ENCODE measurements at places on chromosomes 13 and 19. TPM values are rescaled to one million over a fixed set of nuclear protein-coding genes. Genes with fewer than 3 reads are reported as not detected.
A peak's percentile ranks its signal among the peaks of the same experiment; 100 is the strongest.

DNA sequence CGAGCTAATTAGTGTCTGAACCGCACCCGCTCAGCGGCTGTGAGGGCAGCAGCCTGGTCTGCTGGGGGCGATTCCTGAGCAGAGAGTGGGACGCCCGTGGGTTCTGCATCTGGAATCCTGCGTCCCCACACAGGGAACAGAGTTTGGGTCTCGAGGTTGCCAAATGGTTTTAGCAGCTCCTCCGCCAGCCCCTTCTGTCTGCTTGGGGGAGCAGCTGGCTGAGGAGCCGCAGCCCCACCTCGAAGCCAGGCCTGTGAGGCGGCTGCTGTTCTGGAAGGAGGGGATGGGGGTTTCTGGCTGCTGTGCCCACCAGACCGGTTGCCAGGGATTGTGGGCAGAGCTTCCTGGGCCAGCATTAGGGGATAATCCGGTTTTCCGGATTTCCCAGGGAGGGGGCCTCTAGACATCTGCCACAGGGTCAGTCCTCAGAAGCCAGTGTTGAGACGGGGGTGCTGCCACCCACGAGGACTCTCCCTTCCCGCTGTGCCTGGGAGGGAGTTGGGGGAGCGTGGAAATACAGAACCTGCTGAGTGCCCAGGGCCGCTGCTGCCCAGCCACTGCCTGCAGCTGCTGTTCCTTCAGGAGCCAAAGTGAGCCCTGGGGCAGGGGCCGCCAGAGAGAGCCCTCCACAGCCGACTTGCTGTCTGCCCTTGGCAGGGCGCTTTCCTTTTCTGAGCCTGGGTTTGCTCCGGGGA is 2.0 kb downstream of the CDC34 start:
- peak overlapping the region; percentile 79 for H3K27ac ChIP-seq
- no peak for DNase-seq
- H3K36me3 ChIP-seq = peaks cover 27% of the 10 kb centered on the region

Gene CYP4F8
- not detected for total RNA-seq

GRCh38 chr13:77751513-77752456 is 54.3 kb downstream of the SLAIN1 start:
- peaks cover 27% of the 10 kb centered on the region for H3K36me3 ChIP-seq
- H3K27me3 ChIP-seq = no peaks in the 10 kb centered on the region
- no peaks in the 10 kb centered on the region for H3K4me1 ChIP-seq
- peak; percentile 68 for DNase-seq
- peak overlapping the region; percentile 58 for H3K27ac ChIP-seq
- H3K4me3 ChIP-seq = no peak overlapping the region

DNA sequence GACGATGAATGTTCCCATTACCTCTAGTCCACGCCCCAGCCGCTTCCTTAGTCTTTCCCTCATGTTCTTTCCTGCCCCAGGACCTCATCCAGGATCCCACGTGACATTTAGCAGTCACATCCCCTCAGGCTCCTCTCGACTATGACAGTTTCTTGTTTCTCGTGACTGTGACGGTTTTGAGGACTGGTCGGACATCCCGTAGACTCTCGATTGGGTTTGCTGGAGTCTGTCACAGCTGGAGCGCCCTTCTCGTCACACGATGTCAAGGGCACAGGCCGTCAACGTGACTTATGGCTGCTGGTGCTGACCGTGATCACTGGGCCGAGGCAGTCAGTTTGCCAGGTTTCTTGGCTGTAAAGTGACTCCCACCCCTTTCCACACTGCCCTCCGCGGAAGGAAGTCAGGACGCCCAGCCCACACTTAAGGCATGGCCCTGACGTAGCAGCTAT is 22.8 kb downstream of the ELAVL1 start:
- peaks cover 93% of the 10 kb centered on the region for H3K36me3 ChIP-seq
- H3K27me3 ChIP-seq = no peaks in the 10 kb centered on the region
- no peak overlapping the region for H3K4me3 ChIP-seq
- no peak for DNase-seq
- H3K4me1 ChIP-seq = no peaks in the 10 kb centered on the region

DNA sequence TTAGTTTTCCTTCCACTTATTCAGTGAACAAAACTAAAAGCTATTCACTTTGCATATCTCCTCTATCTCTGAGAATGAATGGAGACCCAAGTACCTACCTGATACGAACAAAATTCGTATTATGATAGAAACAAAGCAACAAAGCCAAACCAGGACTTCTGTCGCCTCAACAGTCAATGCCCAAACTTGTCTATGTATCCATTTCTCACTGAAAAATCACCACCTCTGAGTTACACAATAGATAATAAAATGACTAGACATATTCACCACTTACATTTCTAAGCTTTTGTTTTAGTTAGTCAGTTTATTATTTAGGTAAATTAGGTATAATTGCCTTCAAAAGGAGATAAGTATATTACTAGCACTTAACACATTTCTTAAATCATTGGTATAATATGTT is 67.7 kb downstream of the CAB39L start:
- no peaks in the 10 kb centered on the region for H3K36me3 ChIP-seq
- H3K4me3 ChIP-seq = no peak overlapping the region
- no peaks in the 10 kb centered on the region for H3K27me3 ChIP-seq
- no peak for DNase-seq
- no peaks in the 10 kb centered on the region for H3K4me1 ChIP-seq

DNA sequence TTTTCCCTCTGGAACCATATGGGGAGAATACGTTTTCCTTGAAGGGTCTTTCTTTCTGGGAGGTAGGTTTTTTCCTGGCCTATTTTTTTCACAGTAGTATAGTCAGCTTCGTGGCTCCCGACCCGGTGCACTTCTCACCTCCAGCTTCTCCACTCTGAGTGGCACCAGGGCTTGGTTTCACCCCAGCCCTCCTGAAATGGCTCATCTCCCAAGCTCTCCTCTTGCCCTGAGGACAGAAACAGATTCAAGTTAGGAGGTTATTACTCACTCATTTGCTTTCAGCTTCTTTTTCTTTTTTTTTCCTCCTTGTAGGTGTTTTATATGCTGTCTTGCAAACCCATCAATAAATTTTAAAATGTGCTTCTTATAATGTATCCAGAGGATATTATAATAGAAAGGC is 199.3 kb downstream of the RFC3 start:
- no peak overlapping the region for H3K4me3 ChIP-seq
- H3K36me3 ChIP-seq = no peaks in the 10 kb centered on the region
- no peak for DNase-seq
- no peak overlapping the region for H3K27ac ChIP-seq
- H3K27me3 ChIP-seq = no peaks in the 10 kb centered on the region

Gene KLK11
- total RNA-seq = 1.4 TPM

Gene DCT
- not detected for total RNA-seq

Gene ZNF506
- total RNA-seq = 13.1 TPM

DNA sequence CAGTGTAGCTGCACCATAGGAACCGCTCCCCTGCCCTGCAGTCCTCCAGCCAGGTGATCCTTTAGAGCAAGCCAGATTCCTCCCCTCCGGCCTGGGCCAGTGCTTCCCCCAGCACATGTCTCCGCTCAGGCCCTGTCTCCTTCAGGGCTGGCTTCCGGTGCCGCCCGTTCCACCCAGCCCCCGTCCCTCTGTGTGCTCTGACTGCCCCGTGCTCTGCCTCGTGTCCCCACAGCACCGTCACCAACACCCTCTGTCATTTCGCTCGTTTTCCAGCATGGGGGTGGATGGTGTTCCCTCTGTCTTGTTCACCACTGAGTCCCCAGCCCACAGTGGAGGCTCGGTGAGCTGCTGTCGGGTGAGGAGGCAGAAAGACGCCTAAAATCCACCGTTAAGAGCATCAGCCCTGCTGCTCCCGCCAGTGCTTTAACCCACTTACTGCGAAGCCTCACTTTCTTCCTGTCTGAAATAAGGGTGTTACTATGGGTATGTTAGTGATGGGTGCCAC is 54.5 kb downstream of the TSSK6 start:
- peaks cover 37% of the 10 kb centered on the region for H3K4me1 ChIP-seq
- DNase-seq = peak; percentile 71
- peaks cover 24% of the 10 kb centered on the region for H3K36me3 ChIP-seq
- H3K27me3 ChIP-seq = no peaks in the 10 kb centered on the region

GRCh38 chr19:45348367-45349125 is 8.0 kb downstream of the KLC3 start:
- no peaks in the 10 kb centered on the region for H3K4me1 ChIP-seq
- no peak for DNase-seq
- H3K4me3 ChIP-seq = no peak overlapping the region

- no peak for DNase-seq
- no peak overlapping the region for H3K27ac ChIP-seq
- H3K4me1 ChIP-seq = peaks cover 2% of the 10 kb centered on the region
- H3K4me3 ChIP-seq = peak overlapping the region; percentile 97
- peaks cover 13% of the 10 kb centered on the region for H3K36me3 ChIP-seq
These were observed 827 bp upstream of the FKRP start for GRCh38 chr19:46745030-46745429.

Gene CALR3
- total RNA-seq = 0.35 TPM

DNA sequence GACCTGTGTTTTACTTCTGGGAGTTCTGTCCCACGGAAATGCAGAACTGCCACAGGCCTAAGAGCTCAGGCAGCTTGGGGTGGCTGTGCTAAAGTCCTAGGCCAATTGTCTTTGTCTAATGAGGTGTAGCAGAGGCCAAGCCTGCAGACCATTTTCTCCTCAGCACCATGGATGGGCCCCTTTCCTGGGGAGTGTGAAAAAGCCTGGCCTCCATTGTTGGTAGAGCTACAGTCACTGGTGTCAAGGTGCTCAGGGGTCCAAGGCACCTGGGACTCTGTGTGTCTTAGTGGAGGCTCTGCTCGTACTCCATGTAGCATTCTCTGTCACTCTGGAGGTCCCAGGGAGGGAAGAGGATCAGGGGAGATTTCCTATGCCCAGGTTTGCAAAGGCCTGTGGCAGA is 329.6 kb downstream of the SLITRK5 start:
- no peak overlapping the region for H3K4me3 ChIP-seq
- H3K27ac ChIP-seq = no peak overlapping the region
- peak; percentile 37 for DNase-seq
- no peaks in the 10 kb centered on the region for H3K27me3 ChIP-seq
- H3K4me1 ChIP-seq = no peaks in the 10 kb centered on the region
- no peaks in the 10 kb centered on the region for H3K36me3 ChIP-seq

GRCh38 chr19:30119180-30119908 is 177.3 kb downstream of the URI1 start:
- no peaks in the 10 kb centered on the region for H3K36me3 ChIP-seq
- DNase-seq = no peak
- H3K27me3 ChIP-seq = no peaks in the 10 kb centered on the region

DNA sequence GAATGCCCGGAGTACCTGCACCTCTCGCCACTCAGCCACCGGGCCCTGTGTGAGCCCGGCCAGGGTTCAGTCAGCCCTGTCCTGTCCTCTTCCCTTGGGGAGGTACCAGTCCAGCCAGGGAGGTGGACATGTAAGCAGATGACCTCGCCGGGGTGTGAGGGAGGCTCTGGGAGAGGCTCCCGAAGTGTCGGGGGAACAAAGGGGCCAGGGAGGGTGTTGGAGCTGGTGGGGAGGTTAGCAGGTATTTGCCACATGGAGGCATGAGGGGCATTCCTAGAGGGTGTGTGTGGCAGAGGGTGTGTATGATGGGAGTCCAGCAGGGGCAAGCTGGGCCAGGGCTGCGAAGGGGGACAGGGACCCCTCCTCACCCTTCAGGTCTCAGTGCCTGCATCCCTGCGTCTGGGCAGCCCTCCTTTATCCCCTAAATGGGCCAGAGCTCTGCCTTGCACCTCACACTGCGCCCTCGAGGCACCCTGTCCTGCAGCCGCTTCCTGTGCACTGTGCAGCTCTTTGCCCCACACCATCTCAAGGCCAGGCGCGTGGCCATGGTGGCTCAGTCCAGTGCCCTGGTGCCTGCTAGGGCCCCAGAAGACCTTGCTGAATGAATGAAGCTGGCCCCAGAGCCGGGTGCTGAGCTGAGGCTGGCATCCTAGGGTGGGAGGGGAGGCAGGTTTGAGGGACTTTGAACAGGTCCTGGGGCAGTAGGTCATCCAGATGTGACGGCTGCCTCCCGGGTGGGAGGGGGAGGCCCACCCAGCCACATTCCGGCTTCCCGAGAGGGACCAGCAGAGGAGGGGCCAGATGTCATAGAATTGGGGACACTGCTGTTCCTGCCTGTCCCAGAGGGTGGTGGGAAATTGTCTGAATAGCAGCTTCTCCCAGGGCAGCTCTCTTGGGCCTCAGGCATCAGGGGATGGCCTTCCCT is 3.1 kb downstream of the DDA1 start:
- no peaks in the 10 kb centered on the region for H3K27me3 ChIP-seq
- H3K4me3 ChIP-seq = no peak overlapping the region
- DNase-seq = no peak
- H3K4me1 ChIP-seq = peaks cover 6% of the 10 kb centered on the region
- H3K36me3 ChIP-seq = peaks cover 36% of the 10 kb centered on the region

Gene OR7D2
- total RNA-seq = 0.61 TPM

DNA sequence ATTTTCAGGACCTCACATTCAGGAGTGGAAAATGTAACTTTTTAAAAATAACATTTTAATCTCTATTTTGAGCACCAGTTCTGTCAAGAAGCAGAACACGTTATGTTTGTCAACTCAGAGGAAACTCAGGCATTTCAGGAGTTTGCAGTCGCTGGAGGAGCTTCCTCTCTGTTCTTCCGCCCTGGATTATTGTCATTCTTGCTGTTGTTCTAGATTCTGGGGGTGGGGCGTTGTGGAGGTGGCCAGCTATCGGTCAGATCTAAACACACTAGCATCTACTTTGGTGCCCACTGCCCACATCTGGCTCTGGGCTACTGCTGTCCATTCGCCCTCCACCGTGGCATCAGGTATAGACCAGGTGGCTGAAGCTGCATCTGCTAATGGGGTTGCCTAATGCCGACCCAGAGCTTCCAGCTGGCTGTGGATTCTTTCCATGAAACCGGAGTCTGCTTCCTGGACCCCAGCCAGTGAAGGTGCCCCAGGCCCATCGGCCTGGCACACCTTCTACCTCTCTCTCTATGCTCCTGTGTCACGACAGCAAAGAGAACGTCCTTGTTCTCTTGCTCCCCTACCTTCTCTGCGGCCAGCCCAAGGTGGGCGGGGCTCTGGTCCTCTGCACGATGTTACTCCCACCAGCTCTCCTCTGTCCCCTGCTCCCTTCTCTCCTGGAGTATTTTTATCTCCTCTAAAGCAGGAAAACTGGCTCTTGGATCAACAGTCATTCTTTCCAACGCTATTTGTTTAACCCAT is 36.7 kb upstream of the DGKH start:
- H3K27me3 ChIP-seq = no peaks in the 10 kb centered on the region
- H3K36me3 ChIP-seq = no peaks in the 10 kb centered on the region
- H3K4me3 ChIP-seq = no peak overlapping the region
- peak; percentile 75 for DNase-seq
- H3K4me1 ChIP-seq = no peaks in the 10 kb centered on the region
- H3K27ac ChIP-seq = no peak overlapping the region

- H3K4me3 ChIP-seq = no peak overlapping the region
- no peaks in the 10 kb centered on the region for H3K36me3 ChIP-seq
- H3K27me3 ChIP-seq = no peaks in the 10 kb centered on the region
- no peak overlapping the region for H3K27ac ChIP-seq
- no peaks in the 10 kb centered on the region for H3K4me1 ChIP-seq
These were observed 22.2 kb downstream of the SLC10A2 start for GRCh38 chr13:103044056-103044455.

- H3K27ac ChIP-seq = no peak overlapping the region
- peaks cover 10% of the 10 kb centered on the region for H3K27me3 ChIP-seq
- no peaks in the 10 kb centered on the region for H3K36me3 ChIP-seq
These were observed 284.0 kb downstream of the DNAJC15 start for GRCh38 chr13:43307221-43307920.
